AG08395 (cell line): ENCODE measurements at places on chromosomes 1 and 21.

- no peak for DNase-seq
These were observed 4.6 kb downstream of the S100A9 start for GRCh38 chr1:153362187-153362775.

DNA sequence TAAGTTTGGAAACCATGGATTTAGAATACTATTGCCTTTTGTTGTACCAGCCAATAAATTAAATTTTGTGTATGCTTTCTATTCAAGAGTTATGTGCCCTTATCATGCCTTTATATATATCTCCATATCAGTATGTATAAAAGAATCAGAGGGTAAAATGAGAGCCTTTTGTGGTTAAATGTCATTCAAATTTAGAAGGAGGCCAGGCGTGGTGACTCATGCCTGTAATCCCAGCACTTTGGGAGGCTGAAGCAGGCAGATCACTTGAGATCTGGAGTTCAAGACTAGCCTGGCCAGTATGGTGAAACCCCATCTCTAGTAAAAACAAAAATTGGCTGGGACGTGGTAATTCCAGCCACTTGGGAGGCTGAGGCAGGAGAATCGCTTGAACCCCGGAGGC lies 88.9 kb downstream of the XPR1 start:
- DNase-seq = no peak

- DNase-seq = no peak
These were observed 691.4 kb downstream of the ADGRL2 start for GRCh38 chr1:82492159-82492558.

DNA sequence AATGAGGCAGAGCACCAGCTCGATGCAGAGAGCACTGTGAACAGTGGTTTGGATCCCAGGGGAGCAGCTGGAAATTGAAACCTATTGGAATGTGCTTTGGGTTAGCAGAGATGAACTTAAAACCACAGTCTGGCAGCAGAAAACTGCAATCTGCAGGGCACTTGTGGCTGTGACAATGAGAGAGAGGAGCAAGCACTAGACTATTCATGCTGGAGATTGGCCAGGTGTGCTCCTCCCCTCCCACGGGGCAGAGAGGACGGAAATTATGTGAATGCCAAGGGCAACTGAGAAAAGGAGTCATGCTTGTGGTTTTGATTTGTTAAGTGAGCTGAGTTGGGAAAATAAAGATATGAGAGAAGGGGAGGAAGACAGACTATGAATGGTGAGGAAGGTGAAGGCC lies 38.1 kb downstream of the HSD3B2 start:
- peak; percentile 86 for DNase-seq

- DNase-seq = no peak
These were observed 76.6 kb downstream of the ABCA4 start for GRCh38 chr1:94044290-94044790.

GRCh38 chr1:20382711-20383110 lies 92.0 kb downstream of the VWA5B1 start:
- no peak for DNase-seq

DNA sequence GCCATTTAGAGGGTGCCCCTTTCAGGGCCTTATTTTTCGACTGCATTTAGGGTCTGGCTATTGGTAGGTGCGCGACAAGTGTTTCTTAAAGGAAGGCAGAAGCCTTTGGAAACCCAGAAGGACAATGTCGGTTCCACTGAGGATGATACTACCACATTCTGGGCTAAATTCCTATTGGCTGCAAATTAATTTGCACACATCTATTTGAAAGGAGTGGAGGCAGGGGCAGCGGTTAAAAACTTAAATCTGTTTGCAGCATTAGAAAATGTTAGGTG lies 1.1 kb downstream of the PATJ start:
- DNase-seq = no peak

GRCh38 chr1:119373465-119373864 lies 4.9 kb downstream of the HAO2 start:
- DNase-seq = peak; percentile 39

DNA sequence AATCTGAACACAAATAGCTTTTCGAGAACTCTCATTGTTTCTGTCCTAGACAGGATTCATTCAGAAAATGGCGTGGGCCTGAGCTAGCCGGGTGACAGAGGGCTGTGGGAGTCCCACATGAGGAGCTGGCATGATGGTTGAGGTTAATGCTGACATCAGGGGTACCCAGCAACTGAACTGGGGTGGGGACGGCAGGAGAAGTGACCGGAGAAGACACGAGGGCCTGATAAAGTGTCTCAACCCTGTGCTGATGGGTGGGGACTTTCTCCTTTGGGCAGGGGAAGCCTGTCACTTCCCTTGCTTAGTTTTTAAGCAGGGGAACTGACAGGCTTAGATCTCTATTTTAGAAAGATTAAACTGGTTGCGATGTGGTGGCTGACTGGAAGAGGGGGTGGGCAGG lies 14.6 kb downstream of the CHIT1 start:
- DNase-seq = no peak

DNA sequence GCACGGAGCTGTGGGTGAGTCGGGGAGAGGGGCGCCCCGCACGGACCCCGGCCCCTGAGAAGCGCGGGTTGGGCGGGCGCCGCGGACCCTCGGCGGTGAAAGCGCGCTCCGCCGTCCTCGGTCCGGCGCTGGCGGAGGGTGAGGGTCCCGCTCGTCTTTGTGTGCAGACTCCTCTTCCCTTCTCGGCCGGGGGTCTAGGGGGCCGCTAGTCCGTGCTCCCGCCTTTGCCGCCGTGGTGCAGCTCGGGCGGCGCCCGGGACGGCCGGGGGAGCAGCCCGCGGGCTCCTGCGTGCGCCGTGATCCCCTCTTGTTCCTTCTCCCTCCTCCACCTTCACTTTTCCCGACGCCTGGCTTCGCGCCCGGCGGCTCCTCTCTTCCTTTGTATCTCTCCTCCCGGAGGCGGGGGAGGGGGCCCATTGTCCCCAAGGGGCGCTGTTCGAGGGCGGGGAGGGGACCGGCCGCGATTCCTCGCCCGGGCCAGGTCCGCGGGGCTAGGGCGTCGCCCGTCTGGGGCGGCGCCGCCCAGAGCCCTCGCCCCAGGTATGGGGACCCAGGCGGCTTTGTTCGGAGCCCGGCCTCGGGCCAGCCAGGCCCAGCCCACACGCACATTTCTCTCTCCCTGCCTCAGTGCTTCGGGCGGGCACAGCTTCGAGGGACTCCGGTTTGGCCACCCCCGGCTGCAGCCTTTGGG lies 519 bp downstream of the FNBP1L start:
- DNase-seq = peak; percentile 22

DNA sequence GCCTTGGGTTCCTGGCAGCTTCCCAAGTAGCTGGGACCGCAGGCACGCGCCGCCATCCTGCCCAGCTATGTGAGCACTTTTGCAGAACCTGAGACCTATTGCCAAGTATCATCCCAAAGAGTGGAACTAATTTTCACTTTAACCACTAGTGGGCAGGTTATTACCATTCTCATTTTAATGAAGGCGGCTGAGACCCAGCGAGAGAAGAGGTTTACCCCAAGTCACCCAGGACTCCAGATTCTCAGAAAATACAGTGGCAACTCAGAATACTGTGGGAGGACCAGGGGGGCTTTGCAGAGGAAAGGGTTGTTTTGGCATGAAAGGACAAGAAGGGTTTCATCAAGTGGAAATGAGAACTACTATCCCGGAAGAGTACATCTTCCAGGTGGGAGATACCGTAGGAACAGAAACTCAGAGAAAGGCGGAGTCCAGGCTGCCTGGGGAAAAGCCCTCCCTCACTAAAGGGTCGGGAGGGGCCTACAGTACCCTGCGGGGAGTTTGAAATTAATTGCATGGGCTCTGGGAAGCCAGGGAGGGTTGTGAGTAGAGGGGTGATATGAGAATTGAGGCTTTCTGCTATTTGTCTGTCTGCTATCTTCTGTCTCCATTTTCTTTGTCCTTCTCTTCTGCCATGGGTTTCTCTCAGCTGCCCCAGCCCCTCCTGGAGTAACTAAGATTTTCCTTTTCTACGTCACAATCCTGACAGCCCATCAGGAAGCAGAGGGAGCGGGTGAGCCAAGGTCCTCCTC lies 7.2 kb upstream of the SEMA4A start:
- DNase-seq = peak; percentile 89

DNA sequence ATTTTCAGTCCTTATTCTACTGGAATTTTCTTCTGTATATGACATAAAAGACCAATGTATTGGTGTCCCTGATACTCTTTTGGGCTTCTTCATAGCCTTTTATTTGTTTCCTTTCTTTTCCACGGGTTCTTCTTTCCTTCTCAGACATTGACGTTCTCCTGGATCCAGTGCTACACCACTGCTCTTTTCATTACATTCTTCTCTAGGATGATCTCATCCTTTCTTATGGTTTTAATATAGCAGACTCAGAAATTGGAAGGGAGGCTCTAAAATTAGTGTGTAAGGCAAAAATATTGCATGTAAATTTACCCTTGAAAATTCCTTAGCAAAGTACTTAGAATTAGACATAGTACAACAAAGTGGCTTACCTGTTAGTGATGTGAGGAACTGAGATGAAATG lies 65.3 kb downstream of the SELENOF start:
- no peak for DNase-seq

GRCh38 chr21:32100423-32100822 lies 178.4 kb downstream of the MIS18A start:
- no peak for DNase-seq

- no peak for DNase-seq
These were observed 8.9 kb downstream of the RALGPS2 start for GRCh38 chr1:178733972-178734371.

DNA sequence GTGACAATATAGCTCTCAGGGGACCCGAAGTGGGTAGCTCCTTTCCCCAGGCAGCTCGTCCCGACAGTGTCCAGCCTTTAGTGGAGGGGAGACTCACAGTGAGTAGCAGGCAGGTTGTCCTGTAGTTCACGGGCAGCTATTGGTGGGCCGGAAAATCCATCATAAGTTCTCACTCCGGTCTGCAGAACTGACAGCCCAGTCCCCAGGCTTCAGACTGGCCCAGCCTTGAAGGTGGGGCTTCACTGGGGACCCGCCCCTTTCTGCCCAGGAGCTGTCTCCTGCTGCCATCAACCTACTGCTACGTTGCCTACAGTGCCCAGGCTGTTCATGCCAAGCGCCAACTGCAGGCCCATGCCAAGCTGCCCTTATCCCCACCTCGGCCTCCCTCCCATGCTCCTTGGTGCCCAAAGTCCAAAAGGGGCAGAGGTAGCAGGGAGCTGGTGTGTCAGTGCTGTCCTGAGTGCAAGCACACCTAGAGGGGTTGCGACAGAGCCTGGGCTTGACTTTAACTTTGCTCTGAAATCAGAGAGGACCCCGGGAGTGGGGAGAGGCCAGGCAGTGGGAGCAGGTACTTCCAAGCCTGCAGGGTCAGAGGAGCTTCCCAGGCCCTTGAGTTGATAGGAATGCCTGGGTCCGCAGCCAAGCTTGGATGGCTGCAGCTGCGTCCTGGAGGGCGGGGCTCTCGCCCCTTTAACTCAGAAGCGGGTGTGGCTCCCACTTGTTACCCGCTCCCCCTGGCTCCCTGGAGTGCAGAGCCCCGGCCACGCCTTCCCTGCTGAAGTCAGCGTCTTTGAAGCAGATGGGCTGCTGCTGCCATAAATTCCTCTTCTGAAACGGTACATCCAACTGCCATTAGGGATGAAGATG lies 1144.3 kb upstream of the NCAM2 start:
- no peak for DNase-seq
